Cortex of kidney (tissue), 1 donor: ENCODE measurements at places on chromosomes 1 and 21.

GRCh38 chr1:187842406-187843165, 1013.8 kb downstream of the PLA2G4A start:
- DNase-seq: no peak

GRCh38 chr1:205480349-205480985, 24.0 kb upstream of the CDK18 start:
- no peak for DNase-seq

DNA sequence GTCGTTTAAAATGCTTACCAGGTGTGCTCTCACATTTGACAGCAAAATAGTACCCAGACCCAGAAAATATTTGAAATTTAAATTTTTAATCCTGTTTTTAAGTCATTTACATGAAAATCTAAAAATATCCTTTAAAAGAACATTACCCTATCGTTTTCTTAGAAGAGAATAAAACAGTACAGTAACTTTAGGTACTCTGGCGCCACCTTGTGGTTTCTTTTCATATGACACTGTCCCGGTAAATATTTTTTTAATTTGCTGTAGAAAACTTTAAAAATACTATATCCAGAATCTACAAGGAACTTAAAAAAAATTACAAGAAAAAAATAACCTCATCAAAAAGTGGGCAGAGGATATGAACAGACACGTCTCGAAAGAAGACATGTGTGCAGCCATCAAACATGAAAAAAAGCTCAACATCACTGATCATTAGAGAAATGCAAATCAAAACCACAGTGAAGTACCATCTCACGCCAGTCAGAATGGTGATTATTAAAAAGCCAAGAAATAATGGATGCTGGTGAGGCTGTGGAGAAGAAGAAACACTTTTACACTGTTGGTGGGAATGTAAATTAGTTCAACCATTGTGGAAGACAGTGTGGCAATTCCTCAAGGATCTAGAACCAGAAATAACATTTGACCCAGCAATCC, 129.2 kb downstream of the RGS21 start:
- DNase-seq: no peak

DNA sequence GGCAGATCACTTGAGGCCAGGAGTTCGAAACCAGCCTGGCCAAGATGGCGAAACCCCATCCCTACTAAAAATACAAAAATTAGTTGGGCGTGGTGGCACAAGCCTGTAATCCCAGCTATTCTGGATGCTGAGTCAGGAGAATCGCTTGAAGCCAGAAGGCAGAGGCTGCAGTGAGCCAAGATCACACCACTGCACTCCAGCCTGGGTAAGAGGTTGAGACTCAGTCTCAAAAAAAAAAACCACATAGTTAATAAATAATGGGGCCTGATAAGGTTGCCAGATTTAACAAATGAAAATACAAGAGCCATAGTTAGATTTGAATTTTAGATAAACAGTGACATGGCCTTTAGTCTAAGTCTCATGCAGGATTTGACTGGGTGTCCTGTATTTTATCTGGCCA, 175.7 kb downstream of the ZZZ3 start:
- DNase-seq: no peak

- no peak for DNase-seq
Measured at GRCh38 chr21:22516230-22516629, 1518.0 kb downstream of the NCAM2 start.

- no peak for DNase-seq
Measured at GRCh38 chr1:72932025-72932424, 649.7 kb upstream of the NEGR1 start.

- no peak for DNase-seq
Measured at GRCh38 chr1:192441492-192441891, 124.7 kb downstream of the RGS21 start.

DNA sequence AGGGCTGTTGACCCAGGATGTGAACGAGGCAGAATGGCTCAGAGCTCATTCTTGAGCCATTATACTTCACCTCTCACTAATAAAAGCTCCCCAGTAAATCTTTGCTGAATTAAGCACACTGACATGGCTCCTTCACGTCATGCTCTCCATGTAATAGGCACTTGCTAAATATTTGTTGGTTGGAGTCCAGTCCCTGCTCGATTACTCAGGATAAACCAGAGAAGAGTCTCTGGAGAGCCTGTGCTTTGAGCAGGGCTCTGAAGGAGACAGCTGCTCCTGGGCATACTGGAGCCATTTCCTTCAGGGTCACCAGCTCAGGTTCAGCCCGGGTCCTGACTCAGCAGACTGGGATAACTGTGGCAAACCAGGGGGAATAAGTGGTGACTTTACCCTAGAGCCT, 46.9 kb downstream of the HLX start:
- DNase-seq: no peak

DNA sequence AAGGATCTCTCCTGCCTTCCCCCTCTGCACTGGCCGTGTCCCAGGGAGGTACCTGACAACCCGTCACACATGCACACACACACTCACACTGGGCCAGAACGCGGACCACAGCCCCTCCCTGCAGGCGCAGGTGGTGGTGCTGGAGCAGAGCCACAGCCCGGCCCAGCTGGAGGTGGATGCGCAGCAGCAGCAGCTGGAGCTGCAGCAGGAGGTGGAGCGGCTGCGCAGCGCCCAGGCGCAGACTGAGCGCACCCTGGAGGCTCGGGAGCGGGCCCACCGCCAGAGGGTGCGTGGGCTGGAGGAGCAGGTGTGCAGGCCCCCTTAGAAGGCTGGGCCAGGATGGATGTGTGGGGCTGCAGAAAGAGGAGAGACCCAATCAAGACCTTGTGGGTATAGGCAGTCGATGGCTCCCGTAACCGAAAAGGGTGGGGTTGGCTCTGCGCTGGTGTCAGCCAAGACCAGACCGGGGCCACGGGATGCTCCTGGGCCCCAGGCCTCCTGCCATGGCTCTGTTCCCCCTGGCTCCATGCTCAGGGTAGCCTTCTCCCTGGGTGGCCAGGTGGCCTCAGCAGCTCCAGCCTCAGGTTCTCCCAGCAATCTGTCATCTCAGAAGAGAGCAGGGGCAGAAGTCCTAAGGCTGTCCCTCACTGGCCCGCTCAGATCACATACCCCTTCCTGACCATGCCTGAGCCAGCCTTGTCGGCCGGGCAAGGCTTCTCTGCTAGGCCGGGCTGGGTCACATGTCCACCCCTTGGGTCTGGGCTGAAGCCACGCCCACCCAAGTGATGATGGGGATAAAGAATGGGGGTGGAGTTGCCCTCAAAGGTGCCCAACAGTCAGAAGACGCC, 8.9 kb downstream of the MFAP2 start:
- no peak for DNase-seq

DNA sequence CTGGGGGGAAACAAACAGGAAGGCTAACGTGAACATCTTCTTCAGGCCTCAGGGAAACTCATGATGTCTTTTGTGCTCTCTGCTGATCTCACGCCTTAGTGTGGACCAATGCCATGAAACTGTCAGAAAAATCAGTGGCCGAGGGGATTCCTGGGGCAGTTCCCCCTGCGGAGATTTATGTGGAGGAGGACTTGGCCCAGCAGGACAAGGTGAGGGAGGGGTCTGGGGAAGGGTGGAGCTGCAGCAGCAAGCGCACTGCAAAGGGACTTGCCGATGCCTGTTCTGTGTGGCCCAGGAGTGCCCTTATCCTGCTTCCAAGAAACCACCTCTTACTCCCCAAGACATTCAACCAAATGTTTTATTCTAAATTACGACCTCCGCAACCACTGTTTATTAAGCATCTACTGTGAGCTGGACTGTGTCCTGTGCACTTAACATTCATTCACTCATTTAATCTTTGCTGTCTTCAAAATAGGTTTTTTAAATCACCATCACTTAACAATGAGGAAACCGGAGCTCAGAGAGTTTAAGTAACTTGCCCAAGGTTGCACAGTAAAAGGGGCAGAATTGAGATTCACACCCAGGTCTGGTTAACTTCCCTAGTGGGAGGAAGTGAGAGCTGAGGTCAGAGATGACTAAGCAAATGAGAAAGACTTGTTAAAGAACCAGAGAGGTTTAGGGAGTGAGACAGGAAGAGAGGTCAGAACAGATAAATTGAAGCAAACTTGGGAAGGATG, 49.7 kb downstream of the FHAD1 start:
- DNase-seq: no peak

GRCh38 chr1:187958207-187958606, 1129.5 kb downstream of the PLA2G4A start:
- DNase-seq: no peak

DNA sequence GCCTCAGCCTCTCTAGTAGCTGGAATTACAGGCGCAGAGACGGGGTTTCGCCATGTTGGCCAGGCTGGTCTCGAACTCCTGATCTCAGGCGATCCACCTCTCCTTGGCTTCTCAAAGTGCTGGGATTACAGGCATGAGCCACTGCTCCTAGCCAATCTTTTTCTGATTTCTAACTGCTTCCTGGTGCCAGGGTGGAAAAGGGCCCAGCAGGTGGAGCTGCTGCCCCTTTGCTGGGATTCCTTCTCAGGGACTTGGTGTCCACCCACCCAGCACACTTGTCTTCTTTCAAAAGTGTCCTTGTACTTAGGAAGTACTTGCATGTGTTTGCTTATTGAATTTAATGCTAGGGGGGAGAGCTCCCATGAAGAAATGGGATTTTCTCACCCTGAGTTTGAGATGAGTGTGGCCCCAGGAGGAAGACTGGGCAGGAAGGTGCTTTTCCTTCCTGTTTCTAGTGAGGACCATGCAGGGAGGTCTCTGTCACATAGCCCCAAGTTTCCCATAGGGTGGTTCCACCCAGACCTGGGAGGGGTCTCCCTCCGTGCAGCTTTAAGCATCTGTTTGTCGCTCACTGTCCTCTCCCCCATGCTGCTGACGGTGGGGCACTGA, 14.2 kb downstream of the UTP11 start:
- no peak for DNase-seq

DNA sequence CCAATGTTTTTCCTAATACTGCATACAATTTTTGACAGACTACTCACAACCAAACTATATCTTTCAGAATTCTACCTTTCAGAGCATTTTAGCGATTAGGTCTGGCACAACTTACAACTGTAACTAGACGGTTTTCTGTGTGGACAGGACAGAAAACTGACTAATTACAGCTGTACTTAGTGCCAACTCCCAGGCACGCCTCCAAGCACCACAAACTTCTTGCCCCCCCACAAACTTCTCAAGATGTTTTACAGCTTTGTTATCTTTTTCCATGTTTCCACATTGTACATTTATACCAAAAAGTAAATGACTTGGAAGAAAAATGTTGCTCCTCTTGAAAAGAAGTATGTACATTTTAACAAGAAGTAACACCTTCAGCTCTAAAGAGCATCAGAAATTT, 13.8 kb downstream of the LYST start:
- no peak for DNase-seq

- DNase-seq: no peak
Measured at GRCh38 chr1:169802888-169803287, 8.2 kb upstream of the METTL18 start.

DNA sequence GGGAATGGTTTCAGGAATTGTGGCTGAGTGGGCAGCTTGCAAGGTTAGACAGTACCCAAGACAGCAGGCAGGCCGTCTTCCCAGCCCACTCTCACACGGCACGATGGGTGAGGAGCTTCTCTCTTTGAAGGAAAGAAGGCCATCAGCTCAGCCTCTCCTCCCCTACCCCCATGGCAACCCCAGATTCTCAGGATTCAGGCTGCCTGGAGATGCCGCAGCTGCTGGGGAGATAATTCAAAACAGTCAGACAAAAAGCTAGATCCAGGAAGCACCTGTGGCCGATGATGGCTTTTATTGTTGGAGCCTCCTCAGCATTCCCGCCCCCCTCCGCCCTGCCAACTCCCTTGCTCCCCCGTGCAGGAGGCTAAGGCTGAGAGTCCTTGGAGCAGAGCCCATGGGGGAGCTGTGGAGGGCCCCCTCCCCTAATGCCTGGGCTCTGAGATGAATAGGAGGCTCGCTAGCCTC, 220.5 kb downstream of the TRABD2B start:
- DNase-seq: no peak

- no peak for DNase-seq
Measured at GRCh38 chr1:36093226-36093625, 4.5 kb downstream of the ADPRS start.

- no peak for DNase-seq
Measured at GRCh38 chr1:10578070-10578469, 103.3 kb downstream of the PEX14 start.

GRCh38 chr1:33133478-33134105, 48.3 kb downstream of the TRIM62 start:
- DNase-seq: no peak

DNA sequence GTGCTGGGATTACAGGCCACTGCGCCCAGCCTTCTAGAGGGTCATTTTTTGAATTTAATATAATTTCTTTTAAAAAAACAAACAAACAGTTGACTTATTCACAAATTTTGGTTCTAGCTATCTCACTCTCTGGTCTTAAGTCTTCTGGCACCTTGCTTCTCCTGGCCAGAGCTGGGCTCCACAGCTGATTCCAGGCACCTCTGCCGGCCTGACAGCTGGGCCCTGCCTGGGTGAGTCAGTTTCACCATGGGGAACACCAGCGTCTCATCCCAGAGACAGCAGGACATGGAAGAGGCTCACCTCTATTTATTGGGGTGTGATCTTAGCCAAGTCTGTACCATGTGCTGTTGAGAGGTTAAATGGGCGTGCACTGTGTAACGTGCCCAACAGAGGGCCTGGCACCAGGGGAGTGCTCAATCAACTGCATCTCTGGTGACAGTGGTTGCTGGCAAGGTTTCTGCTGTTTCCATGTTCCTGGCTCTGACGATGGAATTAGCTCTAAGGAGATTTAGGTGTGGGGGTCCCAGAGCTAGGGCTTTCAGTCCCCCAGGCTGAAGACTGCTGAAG, 956 bp downstream of the CPLANE2 start:
- DNase-seq: no peak

- DNase-seq: no peak
Measured at GRCh38 chr1:25433389-25434186, 2.9 kb downstream of the MACO1 start.

DNA sequence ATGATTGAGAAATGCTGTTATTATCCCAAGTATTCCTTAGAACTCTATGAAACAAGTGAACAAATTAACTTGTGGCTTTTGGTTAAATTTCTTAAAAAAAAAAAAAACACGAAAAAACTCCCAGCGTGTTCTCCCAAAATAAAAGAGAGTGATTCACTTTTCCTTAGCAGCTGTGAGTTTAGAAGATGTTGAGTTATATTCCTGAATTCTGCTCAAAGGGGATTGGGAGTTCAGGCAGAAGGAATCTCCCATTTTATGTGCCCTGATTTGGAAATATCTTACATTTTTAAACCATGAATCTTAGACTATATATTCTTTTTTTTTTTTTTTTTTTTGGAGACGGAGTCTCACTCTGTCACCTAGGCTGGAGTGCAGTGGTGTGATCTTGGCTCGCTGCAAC, 34.3 kb downstream of the SMG7 start:
- DNase-seq: no peak

DNA sequence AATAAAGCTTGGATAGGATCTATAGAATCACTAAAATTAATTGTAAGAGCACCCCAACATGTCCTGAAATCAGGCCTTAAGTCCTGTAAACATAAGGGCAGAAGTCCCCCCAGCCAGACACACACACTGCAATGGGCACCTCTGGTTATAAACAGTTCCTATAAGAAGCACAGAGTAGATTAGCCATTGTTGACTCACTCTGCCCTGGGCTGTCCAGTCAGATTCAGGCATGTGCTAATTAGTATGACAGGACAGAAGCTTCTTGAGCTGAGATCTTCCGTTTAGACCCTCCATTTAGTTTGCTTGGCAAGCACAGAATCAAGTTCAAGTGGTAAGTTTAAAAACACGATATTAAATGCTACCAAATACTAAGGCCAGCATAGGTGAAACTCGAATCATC, 11.8 kb upstream of the DENND1B start:
- no peak for DNase-seq
